ENCODE measurements at places on chromosomes 5 and 9. TPM values are rescaled to one million over a fixed set of nuclear protein-coding genes. Genes with fewer than 3 reads are reported as not detected.
A peak's percentile ranks its signal among the peaks of the same experiment; 100 is the strongest.

DNA sequence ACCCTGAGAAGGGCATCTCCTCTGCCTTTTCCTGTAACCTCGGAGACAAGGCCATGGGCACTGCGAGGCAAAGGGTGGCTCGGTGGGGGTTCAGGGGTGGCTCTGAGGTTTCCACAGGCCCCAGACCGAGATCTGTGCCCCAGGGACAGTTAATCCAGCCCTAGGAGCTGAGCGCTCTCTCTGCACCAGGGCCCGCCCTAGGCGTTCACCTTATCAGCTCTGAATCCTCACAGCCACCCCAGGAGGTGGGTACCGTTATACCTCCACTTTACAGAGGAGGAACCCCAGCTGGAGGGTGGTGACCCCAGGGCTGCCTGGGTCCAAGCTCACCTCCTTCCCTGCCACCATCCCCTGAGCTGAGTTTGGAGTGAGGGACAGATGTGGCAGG lies 2.3 kb upstream of the ENG start:
- peaks cover 65% of the 10 kb centered on the region for H3K4me1 ChIP-seq
- H3K27ac ChIP-seq, result no peak overlapping the region
- H3K4me3 ChIP-seq, result no peak overlapping the region
- no peaks in the 10 kb centered on the region for H3K27me3 ChIP-seq
- H3K36me3 ChIP-seq, result no peaks in the 10 kb centered on the region
- no peak for DNase-seq

- no peaks in the 10 kb centered on the region for H3K27me3 ChIP-seq
- H3K27ac ChIP-seq, result no peak overlapping the region
- no peaks in the 10 kb centered on the region for H3K4me1 ChIP-seq
- no peak for DNase-seq
- no peak overlapping the region for H3K4me3 ChIP-seq
Measured at GRCh38 chr5:82738681-82739269, 338.4 kb downstream of the TMEM167A start.

The SH2D3C gene
- polyA plus RNA-seq, result 4.3 TPM

GRCh38 chr9:75628952-75629351 lies 261.5 kb upstream of the PCSK5 start:
- H3K27ac ChIP-seq, result no peak overlapping the region
- no peaks in the 10 kb centered on the region for H3K27me3 ChIP-seq
- no peaks in the 10 kb centered on the region for H3K36me3 ChIP-seq
- H3K4me3 ChIP-seq, result no peak overlapping the region
- no peak for DNase-seq

The FOXD4L3 gene
- polyA plus RNA-seq, result not detected

The NTMT1 gene
- 45.8 TPM for polyA plus RNA-seq

- no peaks in the 10 kb centered on the region for H3K36me3 ChIP-seq
- H3K27ac ChIP-seq, result no peak overlapping the region
- no peaks in the 10 kb centered on the region for H3K27me3 ChIP-seq
- no peak for DNase-seq
- H3K4me3 ChIP-seq, result no peak overlapping the region
Measured at GRCh38 chr9:137405677-137406081, 17.3 kb downstream of the EXD3 start.

DNA sequence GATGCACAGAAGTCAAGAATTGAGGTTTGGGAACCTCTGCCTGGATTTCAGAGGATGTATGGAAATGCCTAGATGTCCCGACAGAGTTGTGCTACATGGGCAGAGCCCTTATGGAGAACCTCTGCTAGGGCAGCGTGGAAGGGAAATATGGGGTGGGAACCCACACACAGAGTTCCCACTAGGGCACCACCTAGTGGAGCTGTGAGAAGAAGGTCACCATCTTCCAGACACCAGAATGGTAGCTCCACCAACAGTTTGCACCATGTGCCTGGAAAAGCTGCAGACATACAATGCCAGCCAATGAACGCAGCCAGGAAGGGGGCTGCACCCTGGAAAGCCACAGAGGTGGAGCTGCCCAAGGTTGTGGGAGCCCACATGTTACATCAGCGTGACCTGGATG lies 104.5 kb downstream of the STK32A start:
- no peaks in the 10 kb centered on the region for H3K4me1 ChIP-seq
- no peak overlapping the region for H3K4me3 ChIP-seq
- DNase-seq, result no peak
- H3K27ac ChIP-seq, result no peak overlapping the region
- H3K27me3 ChIP-seq, result no peaks in the 10 kb centered on the region
- H3K36me3 ChIP-seq, result no peaks in the 10 kb centered on the region

The PTBP3 gene
- polyA plus RNA-seq, result 15.3 TPM

DNA sequence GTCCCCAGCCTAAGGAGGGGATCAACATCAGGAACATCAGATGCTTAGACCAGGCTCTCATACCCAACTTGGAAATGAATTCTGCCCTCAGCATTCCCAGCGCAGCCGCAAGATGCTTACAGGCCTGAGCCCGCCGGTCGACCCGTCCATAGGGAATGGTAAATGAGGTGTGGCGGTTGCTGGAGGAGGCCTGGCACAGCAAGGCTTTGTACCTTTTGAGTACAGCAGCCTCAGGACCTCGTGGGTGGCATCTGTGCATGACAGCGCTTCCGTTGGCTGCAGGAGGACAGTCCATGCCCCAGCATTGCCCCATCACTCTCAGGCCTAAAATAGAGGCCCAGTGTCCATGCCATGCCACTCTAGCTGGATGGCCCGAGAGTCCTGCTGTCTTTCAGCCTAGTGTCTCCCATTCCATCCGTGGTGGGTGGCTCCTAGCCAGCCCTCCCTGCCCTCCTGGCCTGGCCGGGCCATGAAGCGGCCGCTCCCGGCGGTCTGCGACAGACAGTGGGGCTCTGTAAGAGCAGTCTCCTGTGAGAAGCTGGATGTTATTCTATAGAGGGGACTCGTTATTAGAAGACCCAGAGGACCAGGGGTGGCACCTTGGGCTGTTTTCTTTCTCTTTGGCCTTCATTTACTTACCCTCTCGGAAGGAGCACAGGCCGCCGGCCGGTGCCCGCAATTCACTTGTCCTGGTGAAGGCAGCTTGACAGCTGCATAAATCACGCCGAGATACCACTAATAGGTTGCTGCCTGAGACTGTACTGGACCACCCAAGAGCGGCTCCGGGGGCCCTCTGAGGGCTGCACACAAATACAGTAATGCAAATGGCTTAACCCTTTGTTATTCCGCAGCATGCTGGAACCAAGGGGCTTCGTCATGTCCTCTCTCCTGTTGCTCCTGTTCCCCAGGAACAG lies 223.5 kb upstream of the TUT7 start:
- no peaks in the 10 kb centered on the region for H3K36me3 ChIP-seq
- H3K4me3 ChIP-seq, result no peak overlapping the region
- no peaks in the 10 kb centered on the region for H3K4me1 ChIP-seq

The SLC2A8 gene
- 12.9 TPM for polyA plus RNA-seq

- no peaks in the 10 kb centered on the region for H3K36me3 ChIP-seq
- peaks cover 15% of the 10 kb centered on the region for H3K4me1 ChIP-seq
- H3K4me3 ChIP-seq, result no peak overlapping the region
- no peaks in the 10 kb centered on the region for H3K27me3 ChIP-seq
- no peak overlapping the region for H3K27ac ChIP-seq
Measured at GRCh38 chr9:761176-761792, 80.2 kb upstream of the DMRT1 start.

DNA sequence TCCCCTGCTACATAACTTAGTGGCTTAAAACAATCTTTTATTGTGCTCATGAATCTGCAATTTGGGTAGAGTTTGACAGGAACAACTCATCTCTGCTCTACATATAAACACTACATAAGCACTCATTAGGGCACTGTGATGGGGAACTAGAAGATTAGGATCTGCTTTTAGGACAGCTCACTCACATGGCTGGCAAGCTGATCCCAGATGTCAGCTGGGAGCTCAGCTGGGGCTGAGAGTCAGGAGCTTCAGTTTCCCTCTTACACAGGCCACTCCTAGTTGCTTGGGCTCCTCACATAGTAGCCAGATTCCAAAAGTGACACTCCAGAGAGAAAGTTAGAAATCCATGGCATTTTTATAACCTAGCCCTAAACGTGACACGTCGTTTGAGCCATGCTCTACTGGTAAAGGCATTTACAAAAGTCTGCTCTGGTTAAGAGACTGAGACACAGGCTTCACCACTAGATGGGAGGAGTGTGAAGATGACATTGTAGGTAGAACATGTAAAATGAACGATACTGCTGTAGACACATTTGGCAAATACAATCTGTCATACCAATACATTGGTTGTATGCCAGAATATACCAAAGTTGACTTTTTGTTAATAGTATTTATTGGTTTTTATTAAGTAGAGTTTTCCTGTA lies 23.6 kb downstream of the SCAI start:
- no peak overlapping the region for H3K27ac ChIP-seq
- DNase-seq, result no peak
- no peaks in the 10 kb centered on the region for H3K36me3 ChIP-seq
- no peak overlapping the region for H3K4me3 ChIP-seq
- no peaks in the 10 kb centered on the region for H3K4me1 ChIP-seq

DNA sequence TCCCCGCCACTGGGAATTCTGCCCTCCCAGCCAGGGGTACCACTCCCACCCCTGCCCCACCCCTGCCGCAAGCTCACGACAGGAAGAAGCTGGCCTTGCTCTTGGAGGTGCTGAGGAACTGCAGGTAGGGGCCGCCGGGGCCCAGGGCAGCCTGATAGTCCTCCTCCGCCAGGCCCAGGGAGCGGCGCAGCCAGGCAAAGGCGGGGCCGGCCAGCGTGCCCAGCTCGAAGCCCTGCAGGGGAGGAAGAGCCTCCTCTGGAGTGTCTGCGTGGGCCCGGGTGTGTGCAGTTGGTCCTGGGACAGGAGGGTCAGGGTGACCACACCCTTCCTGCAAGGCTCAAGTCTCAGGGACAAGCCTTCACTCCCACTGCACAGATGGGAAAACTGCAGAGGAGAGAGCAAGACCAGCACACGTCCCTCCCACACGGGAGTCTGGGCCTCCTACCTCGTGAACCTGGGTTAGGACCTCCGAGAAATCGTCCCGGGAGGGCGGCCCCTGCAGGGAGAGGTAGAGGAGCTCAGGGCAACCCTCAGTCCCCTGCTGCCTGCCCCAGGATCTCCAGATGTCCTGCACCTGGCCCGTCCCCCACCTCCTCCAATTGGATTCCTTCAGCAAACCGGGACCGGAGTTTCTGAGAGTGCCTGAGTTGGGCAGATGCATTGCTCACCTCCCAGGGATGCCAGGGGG lies 2.4 kb downstream of the PIP5KL1 start:
- peaks cover 45% of the 10 kb centered on the region for H3K4me1 ChIP-seq
- peaks cover 67% of the 10 kb centered on the region for H3K27me3 ChIP-seq
- H3K36me3 ChIP-seq, result no peaks in the 10 kb centered on the region
- peak overlapping the region; percentile 48 for H3K4me3 ChIP-seq

GRCh38 chr9:87122947-87123685 lies 175.8 kb upstream of the GAS1 start:
- DNase-seq, result peak; percentile 23
- no peak overlapping the region for H3K4me3 ChIP-seq
- peak overlapping the region; percentile 18 for H3K27ac ChIP-seq
- H3K27me3 ChIP-seq, result no peaks in the 10 kb centered on the region
- H3K4me1 ChIP-seq, result peaks cover 33% of the 10 kb centered on the region
- H3K36me3 ChIP-seq, result no peaks in the 10 kb centered on the region

- no peak overlapping the region for H3K27ac ChIP-seq
- peak; percentile 63 for DNase-seq
- no peak overlapping the region for H3K4me3 ChIP-seq
- peaks cover 15% of the 10 kb centered on the region for H3K27me3 ChIP-seq
- H3K36me3 ChIP-seq, result no peaks in the 10 kb centered on the region
- H3K4me1 ChIP-seq, result peaks cover 26% of the 10 kb centered on the region
Measured at GRCh38 chr5:150674341-150674821, 13.3 kb downstream of the MYOZ3 start.

DNA sequence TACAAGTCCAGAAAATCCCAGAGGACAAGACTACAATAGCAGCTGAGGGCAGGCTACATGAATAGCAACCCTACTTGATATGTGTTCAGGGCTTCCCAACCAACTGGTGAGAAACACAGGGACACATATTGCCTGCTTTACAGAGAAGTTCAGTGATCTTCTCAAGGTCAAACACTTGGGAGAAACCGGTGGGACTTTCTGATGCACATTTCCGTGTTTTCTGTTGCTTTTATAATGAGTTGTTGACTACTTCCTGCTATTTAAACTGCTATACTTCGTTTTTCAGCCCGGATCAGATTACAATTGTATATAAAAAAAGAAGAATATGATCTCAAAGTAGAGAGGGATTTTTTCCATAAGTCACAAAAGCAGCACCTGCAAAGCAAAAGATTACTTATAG lies 175.1 kb downstream of the SNX18 start:
- H3K27ac ChIP-seq, result no peak overlapping the region
- no peaks in the 10 kb centered on the region for H3K27me3 ChIP-seq
- no peak overlapping the region for H3K4me3 ChIP-seq

DNA sequence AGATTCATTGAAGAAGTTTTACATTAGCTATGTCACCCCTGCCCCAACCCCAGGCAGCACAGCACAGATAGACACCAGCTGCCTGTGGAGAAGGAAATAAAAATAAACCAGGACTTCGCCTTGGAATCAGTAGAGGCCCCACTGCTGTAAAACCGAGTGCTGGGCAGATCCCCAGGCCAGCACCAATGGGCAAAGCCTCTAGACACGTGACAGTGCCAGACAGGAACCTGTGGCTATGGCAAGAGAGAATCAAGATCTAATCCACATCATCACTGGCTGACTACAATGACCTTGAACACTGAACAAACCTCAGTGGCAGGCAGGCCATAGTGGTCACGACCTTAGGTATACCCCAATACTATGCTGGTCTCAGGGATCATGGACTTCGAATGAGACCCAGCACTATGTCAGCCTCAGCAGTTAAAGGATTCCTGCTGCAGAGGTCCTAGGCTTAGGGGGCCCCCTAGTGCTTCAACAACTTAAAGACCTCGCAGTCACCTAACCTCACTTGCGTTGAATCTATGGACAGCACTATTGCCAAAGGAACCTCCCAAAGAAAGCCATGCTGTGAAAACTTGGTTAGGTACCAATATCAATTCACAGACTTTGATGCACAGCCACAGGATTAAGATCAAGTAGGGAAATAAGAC lies 2118.6 kb upstream of the C9orf72 start:
- H3K27me3 ChIP-seq, result no peaks in the 10 kb centered on the region
- no peak overlapping the region for H3K4me3 ChIP-seq
- H3K36me3 ChIP-seq, result no peaks in the 10 kb centered on the region
- no peak for DNase-seq

DNA sequence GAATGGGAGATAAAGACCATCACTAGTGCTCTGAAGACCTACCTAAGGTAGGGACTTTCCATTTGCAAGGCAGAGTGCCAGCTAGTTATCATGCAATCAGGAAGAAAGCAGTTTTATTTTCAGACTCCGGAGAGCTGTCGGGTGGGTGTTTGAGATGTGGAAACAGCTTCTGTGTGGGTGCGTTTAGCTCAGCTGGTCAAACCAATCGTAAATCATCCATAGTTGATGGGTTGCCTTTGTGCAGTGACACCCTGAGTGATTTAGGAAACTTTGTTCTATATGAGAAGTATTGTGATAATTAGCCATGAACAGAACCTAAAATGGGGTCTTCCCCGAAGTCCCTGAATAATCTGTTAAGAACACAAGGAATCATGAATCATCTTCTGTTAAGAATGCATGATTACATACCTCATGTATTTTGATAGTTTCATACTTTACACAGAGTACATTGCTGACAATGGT lies 284.3 kb downstream of the ARHGAP26 start:
- peaks cover 41% of the 10 kb centered on the region for H3K36me3 ChIP-seq
- H3K4me3 ChIP-seq, result no peak overlapping the region
- H3K27ac ChIP-seq, result no peak overlapping the region
- H3K27me3 ChIP-seq, result no peaks in the 10 kb centered on the region
- DNase-seq, result peak; percentile 32
- peaks cover 37% of the 10 kb centered on the region for H3K4me1 ChIP-seq

The SPINK5 gene
- 117 TPM for polyA plus RNA-seq

- no peaks in the 10 kb centered on the region for H3K27me3 ChIP-seq
- peak; percentile 46 for DNase-seq
- no peak overlapping the region for H3K4me3 ChIP-seq
- no peaks in the 10 kb centered on the region for H3K4me1 ChIP-seq
Measured at GRCh38 chr9:105385381-105385985, 62.4 kb upstream of the FSD1L start.
